ENCODE measurements at places on chromosomes 7 and 10.

GRCh38 chr7:151232917-151233701 lies 826 bp downstream of the CHPF2 start:
- DNase-seq: peak; percentile 67

GRCh38 chr10:30536578-30536977 lies 93.0 kb downstream of the LYZL2 start:
- no peak for DNase-seq

DNA sequence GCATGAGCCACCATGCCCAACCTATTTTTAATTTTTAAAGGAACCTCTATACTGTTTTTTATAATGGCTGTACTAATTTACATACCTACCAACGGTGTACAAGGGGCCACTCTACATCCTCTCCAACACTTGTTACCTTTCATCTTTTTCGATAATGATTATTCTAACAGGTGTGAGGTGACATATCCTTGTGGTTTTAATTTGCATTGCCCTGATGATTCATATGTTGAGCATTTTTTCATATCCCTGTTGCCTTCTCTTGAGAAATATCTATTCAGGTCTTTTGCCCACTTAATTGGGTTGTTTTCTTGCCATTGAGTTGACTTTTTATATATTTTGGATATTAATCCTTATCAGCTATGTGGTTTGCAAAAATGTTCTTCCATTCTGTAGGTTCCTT lies 167.0 kb downstream of the CTTNBP2 start:
- DNase-seq: no peak

- peak; percentile 93 for DNase-seq
Measured at GRCh38 chr10:80535671-80536360, 1.9 kb upstream of the SH2D4B start.

DNA sequence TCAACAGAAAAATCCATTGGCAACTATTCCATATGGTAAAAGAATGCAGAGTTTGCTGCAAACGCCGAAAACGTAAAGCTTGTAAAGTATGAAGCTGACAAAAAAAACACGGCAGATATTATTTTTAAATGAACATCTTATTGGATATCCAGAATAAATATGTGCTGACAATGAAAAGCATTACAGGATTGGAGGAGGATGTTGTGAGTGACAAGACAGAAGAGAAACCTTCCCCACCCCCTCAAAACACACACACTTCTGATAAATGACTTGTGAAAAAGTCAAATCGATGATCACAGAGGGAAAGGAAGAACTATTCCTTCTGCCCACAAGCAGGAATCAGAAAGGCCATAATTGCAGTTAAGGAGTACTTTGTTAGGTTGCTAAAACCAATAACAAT lies 14.6 kb downstream of the FAM131B start:
- DNase-seq: no peak

- no peak for DNase-seq
Measured at GRCh38 chr7:40608321-40609075, 473.7 kb downstream of the SUGCT start.

- DNase-seq: no peak
Measured at GRCh38 chr7:84085998-84086397, 108.6 kb downstream of the SEMA3A start.

DNA sequence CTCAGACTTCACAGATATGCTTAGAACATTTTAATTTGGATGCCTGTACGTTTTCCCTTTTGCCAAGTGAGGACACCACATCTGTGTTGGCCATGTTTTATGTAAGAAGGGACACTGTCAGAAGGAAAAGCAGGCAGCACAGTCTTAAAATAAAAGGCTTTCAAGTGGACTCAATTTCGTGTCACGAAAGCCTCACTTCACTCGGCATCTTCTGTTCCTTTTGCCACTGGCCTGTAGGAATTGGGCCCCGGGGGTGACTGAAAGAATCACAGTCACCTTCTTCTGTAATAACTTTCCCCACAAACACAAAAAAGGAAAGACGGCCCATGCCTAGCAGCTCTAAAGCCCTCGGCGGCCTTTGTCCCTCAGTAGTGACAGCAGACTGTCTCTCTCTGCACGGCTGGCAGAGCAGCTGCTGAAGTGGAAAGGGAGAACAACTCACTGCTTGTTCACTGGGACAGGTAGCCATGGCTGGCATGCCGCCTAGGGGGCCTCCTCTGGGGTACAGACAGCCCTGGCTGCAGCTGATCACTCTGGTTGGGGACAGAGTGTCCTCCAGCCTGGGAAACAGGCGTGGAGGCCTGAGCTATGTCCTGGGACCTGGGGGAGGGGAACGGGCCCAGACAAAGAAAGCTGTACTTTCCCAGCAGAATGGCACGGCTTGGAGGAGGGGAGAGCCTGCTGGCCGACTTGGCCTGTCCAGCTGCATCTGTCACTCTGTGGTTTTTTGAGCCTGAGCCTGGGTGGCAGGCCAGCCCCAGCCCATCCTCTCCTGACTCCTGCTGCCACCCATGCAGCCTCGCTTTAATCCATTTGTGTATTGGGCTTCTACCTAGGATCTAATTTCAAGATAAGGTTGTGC lies 4.4 kb downstream of the RASSF4 start:
- DNase-seq: peak; percentile 54

GRCh38 chr10:89032141-89032891 lies 41.7 kb downstream of the FAS start:
- peak; percentile 69 for DNase-seq

- peak; percentile 60 for DNase-seq
Measured at GRCh38 chr7:876972-877311, 588 bp downstream of the GET4 start.

GRCh38 chr10:79038841-79039201 lies 29.9 kb upstream of the ZMIZ1 start:
- no peak for DNase-seq
